Hindlimb muscle (tissue), 1 donor: ENCODE measurements at places on chromosomes 13 and 19. TPM values are rescaled to one million over a fixed set of nuclear protein-coding genes. Genes with fewer than 3 reads are reported as not detected.
A peak's percentile ranks its signal among the peaks of the same experiment; 100 is the strongest.

DNA sequence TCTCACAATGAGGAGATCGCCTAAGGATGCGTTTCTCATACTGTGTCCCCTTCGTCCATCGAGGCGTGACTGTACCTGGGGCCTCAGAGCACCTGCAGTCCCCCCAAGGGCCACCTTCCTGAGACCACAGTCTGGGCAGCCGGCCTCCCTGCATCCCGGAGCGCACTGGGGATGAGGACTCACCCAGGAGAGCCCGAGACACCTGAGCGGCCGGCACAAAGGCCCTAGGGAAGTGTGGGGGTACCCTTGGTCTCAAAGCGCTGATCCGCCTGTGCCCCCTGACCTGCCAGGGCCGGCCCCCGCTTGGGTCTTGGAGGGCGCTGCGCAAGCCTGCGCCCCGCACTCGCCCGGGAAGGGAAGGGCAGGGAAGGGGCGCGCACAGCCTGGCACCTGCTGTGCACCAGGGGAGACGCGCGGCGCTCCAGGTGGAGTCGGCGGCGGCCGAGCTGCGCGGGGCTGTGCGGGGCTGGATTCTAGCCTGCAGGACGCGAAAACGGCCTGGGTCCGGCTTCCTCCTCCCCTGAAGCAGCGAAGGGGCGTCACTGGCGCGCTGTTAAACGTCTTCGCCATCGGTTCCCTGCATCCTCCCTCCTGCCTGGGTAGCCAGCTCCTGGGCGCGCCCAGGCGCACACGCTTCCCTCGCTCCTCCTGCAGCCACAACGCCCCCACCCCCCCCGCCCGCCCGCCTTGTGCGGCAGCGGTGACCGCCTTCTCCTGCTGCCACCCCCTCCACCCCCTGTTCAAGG, 13.6 kb upstream of the USP29 start:
- no peak for DNase-seq

ONECUT3 gene
- not detected for polyA plus RNA-seq

DNA sequence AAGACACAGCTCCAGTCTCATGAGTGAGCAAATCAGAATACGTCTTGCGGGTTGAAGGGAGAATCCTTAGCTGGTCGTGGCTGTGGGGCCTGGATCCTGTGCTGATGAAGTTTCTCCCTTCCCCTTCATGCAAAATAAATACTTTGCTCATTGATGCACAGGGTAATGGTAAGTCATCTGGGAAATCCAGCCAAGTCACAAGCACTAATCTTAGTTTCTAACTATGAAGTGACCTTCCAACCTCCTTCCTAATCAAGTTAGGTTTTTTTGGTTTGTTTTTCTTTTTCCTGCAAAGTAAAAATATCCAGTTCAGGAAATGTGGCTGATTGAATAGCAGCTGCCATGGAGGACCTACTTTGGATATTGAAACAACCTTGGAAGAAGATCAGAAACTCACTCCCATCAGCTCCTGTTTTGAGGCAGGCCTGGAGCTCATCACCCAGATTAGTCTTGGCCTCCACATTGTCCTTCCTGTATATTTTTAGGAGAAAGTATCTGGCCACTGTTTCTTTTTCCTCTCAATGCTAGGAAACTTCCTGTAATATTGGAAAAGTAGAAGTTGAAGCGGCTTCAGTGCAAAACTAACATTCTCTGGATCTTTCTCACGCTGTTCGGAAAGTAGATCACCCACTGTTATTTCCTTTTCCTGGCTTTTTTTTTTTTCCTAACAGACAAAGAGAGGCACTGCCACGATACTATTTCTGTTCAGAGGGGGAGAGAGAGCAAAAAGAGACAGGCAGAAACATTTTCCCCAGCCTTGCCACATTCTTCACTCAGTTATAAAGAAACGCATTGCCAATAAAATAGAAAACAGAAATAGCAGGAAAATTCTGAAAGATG, 12.3 kb upstream of the ARL11 start:
- DNase-seq, result peak; percentile 30

ZNF99 gene
- 0.23 TPM for polyA plus RNA-seq

- DNase-seq, result no peak
Observed at GRCh38 chr13:101025519-101025918, 350.9 kb upstream of the TMTC4 start.

POLR1G gene
- 8.5 TPM for polyA plus RNA-seq

TBXA2R gene
- 3.4 TPM for polyA plus RNA-seq

SBSN gene
- polyA plus RNA-seq, result 0.74 TPM

DNA sequence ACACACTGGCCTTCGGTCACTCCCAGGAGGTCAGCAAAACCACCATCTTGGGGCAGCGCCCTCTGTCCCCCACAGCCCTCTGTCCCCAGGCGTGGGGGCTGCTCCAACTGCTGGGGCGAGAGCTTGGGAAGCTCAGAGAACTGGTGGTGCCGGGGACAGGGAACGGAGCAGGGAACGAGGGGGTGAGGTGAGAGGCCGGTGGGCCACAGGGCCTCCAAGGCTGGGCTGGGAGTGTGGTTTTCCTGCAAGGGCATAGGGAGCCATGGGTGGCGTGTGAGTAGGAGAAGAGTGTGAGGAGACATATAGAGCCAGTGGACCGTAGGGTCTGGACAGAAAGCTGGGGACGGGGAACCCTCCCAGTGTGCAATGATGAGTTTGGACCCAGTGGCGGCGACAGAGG, 34.1 kb downstream of the F2RL3 start:
- DNase-seq, result no peak

DNA sequence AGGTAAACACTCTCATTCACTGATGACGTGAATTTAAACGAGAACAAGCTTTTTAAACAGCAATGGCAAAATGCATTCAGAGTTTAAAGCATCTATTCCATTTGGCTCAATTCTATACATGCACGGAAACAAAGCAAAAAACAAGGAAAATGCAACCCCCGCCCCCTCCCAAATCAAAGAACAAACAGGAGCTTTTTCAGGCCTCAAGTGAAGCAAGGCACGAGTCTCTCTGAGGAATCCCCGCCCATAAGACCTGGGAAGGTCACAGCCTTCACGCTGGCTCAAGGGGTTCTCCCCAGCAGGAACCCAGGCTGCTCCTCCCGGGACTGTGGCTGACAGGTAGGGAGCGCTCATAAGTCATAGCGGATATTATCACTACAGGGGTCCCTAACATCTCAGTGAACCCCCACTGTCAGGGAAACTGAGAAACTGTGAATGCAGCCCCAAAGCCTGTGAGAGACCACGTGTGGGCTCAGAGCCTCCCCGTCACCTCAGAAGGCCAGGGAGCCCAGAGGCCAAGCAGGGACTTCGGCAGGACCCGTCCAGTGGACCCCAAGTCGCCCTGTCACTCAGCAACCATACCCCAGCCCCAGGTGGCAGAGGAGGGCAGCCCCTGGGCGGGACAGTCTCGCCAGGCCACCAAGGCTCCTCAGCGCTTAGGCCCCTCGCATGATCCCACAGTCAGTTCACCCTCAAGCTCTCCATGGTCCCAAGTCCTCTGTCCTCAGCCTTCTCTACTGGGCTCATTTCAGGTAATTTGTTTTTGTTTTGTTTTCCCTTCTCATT, 117.3 kb downstream of the ZDHHC20 start:
- no peak for DNase-seq

DNA sequence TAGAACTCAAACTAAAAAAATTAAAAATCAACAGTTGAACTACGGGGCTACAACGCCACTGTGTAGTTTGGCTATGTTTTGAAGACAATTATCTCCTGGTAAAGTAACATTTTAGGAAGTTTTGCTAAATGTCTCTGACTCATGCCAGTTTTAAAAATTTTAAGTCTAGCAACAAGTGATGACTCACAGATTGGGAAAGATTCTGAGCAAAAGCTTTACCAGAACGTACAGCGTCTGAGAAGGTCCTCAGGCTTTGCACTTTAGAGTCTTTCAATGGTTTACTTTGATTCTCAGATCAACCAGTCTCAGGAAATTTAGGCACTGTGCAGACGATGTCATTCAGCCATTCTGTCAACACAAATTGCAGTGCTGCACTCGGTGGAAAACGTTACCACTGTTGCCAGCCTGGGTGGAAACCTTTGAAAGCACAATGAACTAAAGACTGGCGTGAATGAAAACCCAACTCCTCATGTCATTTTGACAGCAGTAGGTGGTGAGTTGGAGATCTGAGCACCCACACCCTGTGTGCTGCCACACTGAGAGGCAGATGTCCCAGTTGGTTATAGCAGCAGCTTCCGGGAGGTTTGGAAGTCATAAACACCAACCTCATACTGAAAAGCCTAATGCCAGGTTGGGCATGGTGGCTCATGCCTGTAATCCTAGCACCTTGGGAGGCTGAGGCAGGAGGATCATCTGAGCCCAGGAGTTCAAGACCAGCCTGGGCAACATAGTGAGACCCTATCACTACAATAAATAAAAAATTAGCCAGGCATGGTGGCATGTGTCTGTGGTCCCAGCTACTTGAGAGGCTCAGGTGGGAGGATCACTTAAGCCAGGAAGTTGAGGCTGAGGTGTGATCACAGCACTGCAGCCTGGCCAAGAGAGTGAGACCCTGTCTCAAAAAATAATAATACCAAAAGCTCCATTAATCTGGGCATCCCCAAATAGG, 6.3 kb upstream of the WTIP start:
- no peak for DNase-seq

- no peak for DNase-seq
Observed at GRCh38 chr13:20534038-20534608, 8.5 kb upstream of the CRYL1 start.

SCAMP4 gene
- 32.5 TPM for polyA plus RNA-seq

DNA sequence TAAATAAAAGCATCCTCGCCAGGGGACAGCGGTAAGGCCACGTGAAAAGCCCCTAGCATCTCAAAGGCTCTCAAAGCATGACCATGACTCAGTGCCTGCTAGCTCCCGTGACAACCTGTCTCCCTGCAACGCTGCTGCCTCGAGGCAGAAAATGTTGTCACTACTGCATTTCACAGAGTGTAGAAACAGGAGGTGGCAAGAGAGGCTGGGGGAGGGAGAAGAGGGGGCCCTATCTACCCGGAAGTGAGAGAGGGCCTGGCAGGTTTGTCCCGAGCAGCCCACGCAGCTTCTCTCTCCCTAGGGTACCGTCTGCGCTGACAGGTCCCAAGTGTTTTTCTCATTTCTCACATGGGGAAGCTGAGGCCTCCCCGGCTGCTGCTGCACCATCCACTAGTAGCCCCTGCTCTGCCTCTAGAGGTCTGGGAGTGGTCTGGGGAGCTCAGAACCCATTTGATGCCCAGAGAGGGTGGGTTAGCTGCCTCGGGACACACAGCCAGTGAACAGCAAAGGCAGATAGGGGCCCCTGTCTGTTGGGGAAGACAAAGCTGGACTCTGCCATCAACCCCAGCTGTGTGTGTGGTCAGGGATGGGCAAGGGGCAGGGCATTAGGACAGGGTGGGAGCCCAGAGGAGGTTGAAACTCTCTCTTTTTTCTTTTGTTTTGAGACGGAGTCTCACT, 3.7 kb downstream of the TINCR start:
- no peak for DNase-seq

GRCh38 chr19:4498694-4499093, 19.6 kb downstream of the PLIN4 start:
- no peak for DNase-seq

DNA sequence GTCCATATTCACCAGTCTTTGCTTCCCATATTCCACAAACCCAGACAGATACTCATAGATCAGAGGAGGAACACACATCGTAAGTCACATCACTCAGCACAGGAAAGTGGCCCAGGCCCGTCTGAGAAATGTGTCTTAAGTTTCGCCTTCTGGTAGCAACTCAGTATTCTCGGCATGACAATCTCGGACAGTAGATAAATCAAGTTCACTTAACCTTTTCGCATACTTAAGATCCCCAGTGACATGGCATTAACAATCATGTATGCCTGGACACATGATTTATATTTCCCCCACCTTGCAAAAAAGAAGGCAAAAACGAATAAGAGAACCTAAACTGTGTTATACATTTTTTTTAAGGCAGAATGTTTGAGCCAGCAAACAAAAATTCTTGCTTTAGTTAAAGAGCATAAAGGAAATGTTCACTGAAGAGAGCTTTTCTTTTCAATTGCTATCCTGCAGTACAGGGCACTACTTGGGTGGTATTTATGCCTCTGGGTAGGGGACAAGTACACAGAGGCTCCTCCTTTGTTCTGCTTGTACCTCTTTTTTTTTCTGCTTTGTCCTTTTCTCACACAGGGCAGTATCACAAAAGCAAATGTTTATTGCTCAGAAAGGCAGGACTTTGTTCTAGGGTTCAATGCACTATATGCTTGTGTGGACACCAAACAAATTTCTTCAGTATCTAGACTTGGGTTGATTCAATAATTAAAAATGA, 360.6 kb downstream of the TDRD3 start:
- DNase-seq, result no peak

DNA sequence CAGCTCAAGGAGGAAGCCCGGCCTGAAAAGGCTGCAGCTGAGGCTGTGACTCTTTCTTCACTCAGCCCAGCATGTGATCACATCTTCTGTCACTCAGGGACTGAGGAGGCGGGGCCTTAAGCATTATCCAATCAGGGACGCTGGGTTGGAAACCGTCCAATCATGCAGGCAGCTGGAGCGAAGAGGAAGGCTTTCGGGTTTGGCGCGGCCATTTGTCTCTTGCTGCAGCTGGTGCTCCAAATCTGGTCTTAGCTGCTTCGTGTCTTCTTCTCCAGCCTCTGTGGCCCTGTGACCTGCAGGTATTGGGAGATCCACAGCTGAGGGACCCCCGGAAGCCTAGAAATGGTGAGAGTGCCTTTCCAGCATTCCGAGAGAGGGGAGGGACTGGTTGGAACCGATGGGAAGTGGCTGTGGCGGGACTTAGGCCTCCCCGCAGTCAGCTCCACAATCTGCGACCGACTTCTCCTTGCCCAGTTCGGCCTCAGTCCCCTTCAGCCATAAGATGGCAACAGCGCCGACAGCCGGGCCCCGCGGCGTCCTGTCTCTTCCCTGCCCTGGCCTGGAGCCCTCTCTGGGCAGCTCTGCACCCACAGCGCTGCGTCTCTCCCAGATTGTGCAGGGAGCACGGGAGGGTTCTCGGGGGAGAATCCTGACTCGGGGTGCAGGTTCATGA, at the start of gene ZNF90:
TSS of gene ZNF90 (plus strand) at position 210 of the 673 bp plus-strand sequence. CDS start at position 343, 133 bp downstream.
- peak; percentile 98 for DNase-seq

GRCh38 chr19:7845390-7846154, 15.6 kb downstream of the EVI5L start:
- DNase-seq, result no peak

DNA sequence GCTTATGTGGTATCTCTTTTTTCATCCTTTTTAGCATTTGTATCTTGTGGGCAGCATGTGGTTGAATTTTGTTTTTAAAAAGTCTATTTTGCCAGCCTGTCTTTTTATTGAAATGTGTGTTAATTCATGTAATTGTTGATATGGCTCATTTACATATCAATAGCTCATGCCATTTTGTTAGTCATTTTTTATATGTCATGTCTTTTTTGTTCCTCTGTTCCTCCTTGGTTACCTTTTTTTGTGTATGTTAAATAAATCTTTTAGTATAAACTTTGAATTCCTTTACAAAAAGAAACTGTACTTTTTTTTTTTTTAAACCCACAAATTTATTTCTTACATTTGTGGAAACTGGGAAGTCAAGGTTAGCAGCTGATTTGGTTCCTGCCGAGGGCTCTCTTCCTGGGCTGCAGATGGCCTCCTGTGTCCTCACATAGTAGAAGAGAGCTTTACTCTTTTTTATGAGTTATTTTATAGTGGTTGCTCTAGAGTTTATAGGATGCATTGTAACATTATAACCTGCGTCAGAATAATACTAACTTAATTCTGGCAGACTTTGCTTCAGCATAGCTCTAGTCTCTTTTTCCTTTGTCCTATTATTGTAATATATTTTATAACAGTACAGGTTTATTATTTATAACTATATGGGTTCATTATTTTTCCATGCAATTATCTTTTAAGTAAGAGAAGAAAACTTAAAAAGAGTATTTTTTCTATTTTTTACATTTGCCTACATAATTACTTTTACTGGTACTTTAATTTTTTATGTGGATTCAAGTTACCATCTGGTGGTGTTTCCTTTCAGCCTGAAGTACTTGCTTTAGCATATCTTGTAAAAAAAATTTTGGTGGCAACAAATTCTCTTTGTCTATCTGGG, 86.3 kb downstream of the URI1 start:
- no peak for DNase-seq

- DNase-seq, result no peak
Observed at GRCh38 chr13:98398581-98398980, 178.3 kb downstream of the STK24 start.

PRKCG gene
- 0.43 TPM for polyA plus RNA-seq
